ENCODE measurements at places on chromosomes 2 and 18.

DNA sequence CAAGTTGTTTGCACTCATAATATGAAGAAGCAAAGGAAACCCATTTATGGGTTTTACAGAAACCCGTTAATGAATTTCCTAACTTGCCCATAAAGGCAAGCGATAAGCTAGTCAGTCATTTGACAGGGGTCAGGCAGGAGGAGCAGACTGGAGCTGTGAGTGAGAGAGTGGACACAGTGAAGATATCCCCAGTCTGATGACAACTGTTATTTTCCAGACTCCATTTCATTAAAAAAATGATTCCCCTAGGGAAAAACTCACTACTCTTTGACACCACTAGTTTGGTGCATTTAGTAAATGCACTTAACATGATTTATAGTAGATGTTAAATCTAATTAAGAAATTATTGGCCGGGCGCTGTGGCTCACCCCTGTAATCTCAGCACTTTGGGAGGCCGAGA, 80.8 kb downstream of the TGIF1 start:
- no peak for DNase-seq

- no peak for DNase-seq
These were observed 1.8 kb downstream of the HNMT start for GRCh38 chr2:137966043-137966442.

- DNase-seq = no peak
These were observed 60.5 kb upstream of the CYRIA start for GRCh38 chr2:16726147-16726546.

GRCh38 chr2:234679301-234679740, 182.4 kb upstream of the ARL4C start:
- DNase-seq = no peak

DNA sequence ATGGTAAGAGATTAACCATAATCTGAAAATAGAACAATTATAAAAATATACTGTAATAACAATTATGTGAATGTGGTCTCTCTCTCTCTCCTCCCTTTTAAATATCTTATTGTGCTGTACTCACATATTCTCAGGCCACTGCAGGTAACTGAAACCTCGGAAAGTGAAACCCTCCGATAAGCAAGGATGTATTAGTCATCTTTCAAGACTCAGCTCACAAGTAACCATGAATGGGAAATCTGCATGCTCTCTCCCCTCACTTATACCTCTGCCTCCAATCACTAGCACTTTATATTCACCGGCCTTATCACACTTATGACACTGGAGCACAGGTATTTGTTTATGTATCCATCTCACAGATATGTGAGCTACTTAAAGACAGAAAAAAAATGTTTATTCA, 139.7 kb downstream of the LRP2 start:
- no peak for DNase-seq

GRCh38 chr2:43452318-43452731, 143.5 kb downstream of the THADA start:
- no peak for DNase-seq

DNA sequence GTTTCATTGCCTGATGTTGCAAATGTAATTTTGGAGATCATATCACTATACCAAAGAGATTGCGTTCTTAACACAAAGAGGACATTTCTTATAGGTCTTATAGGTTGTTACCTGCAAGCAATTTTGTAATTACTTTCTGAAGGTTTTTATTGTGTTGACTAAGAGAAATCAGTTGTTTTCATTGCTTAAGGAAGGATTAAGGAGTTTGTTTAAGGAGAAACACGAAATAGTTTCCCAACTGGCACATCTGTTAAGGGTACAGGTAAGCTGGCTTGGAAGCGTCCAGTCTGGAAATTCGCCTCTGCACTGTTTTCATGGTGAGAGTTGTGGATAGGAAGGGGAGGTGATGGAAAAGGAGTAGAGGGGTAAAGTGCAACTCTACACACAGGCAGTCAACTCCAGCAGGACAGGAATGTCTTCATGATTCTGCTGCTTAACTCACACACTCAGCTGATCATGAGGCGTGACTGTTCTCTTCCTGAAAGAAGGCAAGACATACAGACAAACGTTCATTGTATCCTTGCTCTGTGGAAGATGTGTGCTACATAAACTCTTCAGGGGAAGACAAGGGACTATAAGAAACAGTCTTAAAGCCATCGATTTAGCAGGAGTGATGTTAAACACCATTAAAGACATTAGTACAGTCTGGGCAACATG, 61.4 kb upstream of the ACSL3 start:
- DNase-seq = no peak

DNA sequence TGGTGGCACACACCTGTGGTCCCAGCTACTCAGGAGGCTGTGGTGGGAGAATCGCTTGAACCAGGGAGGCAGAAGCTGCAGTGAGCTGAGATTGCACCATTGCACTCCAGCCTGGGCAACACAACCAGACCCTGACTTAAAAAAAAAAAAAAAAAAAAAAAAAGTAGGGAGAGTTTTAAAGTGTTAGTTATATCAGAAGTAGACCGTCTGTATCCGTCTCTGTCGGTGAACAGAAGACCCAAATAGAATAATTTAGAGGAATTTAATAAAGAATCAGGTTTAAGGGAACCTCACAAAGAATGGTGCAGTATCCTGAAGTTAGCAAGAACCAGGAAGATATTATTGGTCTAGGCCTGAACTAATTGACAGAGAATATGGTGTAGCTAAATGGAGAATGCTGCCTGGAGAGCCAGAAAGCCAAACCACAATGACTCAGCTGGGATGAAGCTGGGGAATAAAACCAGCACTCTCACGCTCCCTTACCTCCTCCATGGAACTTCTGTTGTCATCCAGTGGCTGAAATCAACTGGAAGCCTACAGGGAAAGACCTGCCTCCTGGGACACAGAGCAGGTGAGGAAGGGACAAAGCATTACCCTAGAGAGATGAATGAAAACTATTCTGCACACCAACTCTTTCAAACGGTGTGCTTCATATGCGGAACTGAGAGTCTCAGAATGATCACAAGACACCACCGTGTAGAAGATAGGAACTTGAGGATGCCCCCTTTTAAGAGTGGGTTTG, 39.1 kb upstream of the PLEKHM3 start:
- peak; percentile 39 for DNase-seq

DNA sequence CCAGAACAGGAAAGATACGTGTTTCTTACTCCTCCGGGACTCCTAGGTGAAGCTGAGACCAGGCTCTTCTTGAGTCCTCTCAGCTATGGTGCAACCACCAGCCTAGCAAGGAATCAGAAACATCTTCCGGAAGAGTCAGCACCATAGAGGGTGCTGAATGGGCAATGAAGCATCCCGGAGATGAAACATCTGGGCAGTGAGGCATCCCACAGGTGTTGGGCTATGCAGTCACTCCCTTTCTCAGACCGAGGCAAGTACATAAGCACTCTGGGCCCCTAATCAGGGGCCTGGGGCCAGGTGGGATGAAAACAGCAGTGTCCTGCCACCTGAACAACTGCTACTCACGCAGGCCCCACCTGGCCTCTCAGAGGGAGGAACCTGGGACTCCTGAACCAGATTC, 1.4 kb upstream of the CAPN10 start:
- DNase-seq = peak; percentile 81

- no peak for DNase-seq
These were observed 97.8 kb downstream of the NCK2 start for GRCh38 chr2:105842555-105842954.

DNA sequence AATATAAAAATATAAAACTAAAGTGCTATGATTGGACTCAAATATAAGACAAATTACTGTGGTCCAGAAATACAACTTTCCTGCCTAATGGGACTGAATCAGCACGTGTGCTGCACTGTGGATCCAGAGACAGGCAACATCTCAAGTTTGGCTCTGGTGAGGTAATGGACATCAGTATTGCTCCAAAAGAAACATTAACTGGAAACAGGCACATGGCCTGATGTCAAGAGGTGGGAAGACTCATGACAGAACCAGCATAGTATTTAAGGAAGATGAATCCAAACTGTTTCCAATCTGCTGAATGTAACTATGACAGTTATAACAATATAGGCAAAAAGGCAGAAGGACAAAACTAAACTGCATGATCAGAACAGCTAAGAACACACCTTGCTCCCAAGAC, 354.6 kb downstream of the FSIP2 start:
- no peak for DNase-seq

GRCh38 chr2:180991820-180992219, 11.4 kb downstream of the UBE2E3 start:
- no peak for DNase-seq

Measured in RKO (cell line).